Activated effector memory CD4-positive, alpha-beta T cell treated with Interleukin-2 at 50 U/mL for 16 hours (primary cell): ENCODE measurements at places on chromosomes 4 and X.
A peak's percentile ranks its signal among the peaks of the same experiment; 100 is the strongest.

GRCh38 chrX:147550217-147550616, 361.5 kb upstream of the FMR1 start:
- no peak for DNase-seq

- no peak for DNase-seq
Measured at GRCh38 chrX:51931566-51932150, 38.2 kb downstream of the MAGED1 start.

DNA sequence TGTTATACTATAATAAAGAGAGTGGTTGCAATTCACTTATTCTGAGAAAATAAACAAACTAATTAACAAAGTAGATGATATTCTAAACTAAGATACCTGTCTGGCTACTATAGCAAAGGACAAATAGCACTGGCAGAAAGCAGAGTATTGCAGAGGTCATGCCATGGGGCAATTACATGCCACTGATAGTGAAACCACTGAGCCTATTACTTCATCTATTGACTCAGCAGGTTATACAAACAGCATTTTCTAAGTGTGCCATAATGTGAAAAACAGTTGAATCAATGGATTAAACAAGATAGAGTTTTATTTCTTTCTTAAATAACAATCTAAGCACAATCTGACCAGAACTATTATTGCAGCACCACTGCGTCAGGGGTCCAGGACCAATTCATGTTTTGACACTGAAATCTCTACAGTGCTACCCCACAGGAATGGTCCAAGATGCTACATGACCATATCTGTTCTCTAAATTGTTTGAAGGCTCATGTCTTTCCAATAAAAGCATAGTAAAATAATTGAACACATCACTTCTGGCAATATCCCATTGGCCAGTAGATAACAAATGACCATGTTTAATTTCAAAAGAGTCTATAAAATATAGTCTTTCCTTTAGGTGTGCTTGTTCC, 389.5 kb upstream of the GRID2 start:
- DNase-seq = no peak

DNA sequence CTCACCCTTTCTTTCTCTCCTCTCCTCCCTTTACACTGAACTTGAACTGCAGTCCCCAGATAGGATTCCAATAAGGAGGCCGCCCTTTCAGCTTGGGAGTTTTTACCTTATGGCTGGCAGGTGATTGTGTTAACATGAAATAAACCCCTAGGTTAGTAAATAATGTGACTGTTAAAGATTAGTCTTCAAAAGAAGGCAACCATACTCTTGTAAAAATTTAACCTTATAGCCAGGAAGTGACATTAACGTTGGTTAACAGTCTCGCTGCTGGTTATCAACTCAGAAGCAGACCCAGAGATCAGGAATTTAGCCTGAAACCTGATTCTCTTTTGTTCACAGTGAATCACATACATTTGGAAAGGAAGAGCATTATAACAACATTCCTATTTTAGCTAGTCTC, 15.2 kb downstream of the FHDC1 start:
- no peak for DNase-seq

- no peak for DNase-seq
Measured at GRCh38 chrX:5979338-5979737, 249.3 kb downstream of the NLGN4X start.

GRCh38 chr4:16617435-16617834, 281.0 kb downstream of the LDB2 start:
- DNase-seq = no peak

DNA sequence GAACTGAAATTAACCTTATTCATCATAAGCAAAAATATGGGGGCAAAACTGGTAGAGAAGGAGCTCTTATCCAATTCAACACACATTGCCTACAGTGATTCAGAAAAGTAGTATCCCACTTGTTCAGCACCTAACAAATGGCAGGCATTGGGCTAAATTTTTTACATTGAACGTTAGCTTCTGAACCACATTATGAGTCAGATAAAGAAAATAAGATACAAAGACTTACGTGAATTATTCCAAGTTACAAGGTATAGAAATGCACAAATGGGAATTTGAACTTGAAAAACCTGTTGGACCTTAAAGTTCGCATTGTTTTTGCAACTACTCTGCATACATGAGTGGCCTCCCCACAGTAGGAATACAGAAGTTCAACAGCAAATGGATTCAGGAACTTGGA, 210.6 kb downstream of the LDB2 start:
- DNase-seq = no peak

- no peak for DNase-seq
Measured at GRCh38 chr4:94588896-94589693, 137.4 kb downstream of the PDLIM5 start.

DNA sequence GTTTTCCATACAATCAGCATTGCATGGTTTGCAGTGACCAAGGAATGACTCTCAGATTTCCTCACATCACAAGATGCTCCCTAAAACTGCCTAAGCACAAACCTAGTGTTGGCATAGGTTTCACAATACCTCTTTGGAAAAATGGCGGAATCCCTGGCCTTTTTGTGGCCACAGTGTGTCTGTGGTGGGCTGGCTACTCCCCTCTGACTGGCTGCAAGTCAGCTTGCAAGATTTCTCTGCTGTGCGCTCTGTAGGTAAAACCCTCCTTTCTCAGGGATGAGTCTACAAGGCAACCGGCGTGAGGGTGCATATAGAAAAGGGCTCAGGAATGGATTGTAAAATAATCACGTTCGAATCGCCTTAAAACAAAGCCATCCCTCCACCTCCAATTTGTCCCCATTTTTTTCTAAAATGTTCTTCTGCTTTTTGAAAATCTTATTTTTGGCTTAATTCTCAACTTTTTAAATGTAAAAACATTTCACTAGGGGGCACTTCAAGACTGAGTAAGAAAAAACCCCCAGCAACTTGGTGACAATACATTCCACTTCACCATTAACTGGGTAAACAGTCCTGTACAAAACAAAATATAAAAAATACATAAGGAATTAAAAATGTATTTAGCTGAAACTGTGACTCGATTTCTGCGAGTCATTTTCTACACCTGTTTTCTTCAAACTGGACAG, 235.6 kb downstream of the STIM2 start:
- no peak for DNase-seq

GRCh38 chr4:94519019-94519418, 67.3 kb downstream of the PDLIM5 start:
- no peak for DNase-seq

- DNase-seq = no peak
Measured at GRCh38 chr4:71648448-71648847, 135.4 kb downstream of the GC start.

- no peak for DNase-seq
Measured at GRCh38 chrX:39442332-39442731, 641.1 kb downstream of the MID1IP1 start.

DNA sequence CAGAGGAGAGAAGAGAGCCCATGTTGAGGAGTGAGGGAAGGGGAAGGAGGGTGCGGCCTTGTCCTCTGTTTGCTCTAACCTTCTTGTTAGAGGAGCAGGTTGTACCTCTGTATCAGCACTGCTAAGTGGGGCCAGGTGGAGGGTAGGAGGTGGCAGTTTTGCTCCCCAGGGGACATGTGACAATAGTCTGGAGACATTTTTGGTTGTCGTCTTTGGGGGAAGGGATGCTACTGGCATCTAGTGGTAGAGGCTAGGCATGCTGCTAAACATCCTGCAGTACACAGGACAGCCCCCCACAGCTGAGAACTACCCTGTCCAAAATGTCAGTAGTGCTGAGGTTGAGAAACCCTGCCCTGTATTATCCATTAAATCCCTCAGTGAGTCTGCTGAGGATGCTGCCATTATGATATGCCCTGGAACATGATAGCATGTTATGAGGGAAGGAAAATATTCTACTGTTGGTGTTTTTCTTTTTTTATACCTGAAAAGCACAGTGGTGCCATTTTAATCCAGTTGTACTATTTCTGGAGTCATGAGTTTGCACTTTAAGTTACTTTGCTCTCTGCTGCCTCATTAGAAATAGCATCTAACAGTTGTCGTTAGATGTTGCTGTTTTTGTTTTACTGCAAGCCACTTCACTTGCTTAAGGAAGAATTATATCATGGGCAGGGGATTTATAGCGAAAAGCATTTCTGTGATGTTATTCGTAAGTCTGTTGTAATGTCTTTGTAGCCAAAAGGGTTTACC, 90.6 kb downstream of the LRP2BP start:
- DNase-seq = no peak

DNA sequence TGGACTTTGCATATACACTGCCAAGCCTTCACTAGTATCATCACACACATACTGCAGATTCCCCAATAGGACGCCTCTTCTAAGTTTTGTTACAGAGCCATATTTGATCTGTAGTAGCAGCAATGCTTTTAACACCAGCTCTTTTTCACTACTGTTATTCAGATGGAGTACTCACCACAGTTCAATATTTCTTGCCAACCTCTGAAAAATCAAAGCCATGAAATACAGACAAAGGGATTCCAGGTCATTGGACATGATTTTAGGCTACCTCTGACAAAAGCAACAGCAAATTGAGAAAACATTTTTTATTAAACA, 390.7 kb upstream of the ADGRL3 start:
- DNase-seq = no peak

- no peak for DNase-seq
Measured at GRCh38 chr4:117134386-117134785, 49.0 kb upstream of the TRAM1L1 start.

DNA sequence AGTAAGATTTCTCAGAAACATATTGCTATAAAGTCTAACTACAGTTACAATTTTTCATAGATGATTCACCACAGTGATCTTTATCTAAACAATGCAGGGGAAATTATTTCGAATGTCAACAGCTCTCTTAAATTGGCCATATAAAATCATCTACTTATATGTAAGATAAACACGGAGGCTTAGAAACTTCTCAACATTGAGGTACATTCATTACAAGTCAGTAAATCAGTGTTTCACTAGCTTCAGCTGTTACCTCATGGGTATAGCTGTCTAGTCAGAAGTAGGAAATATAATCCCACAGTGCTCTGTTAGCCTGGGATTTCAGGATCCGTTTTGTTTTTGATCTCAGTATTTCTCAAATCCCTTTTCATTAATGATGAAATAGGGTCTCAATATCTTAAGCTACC, 43.2 kb downstream of the PCDH7 start:
- no peak for DNase-seq

- DNase-seq = no peak
Measured at GRCh38 chr4:38290366-38290765, 330.2 kb downstream of the PTTG2 start.

DNA sequence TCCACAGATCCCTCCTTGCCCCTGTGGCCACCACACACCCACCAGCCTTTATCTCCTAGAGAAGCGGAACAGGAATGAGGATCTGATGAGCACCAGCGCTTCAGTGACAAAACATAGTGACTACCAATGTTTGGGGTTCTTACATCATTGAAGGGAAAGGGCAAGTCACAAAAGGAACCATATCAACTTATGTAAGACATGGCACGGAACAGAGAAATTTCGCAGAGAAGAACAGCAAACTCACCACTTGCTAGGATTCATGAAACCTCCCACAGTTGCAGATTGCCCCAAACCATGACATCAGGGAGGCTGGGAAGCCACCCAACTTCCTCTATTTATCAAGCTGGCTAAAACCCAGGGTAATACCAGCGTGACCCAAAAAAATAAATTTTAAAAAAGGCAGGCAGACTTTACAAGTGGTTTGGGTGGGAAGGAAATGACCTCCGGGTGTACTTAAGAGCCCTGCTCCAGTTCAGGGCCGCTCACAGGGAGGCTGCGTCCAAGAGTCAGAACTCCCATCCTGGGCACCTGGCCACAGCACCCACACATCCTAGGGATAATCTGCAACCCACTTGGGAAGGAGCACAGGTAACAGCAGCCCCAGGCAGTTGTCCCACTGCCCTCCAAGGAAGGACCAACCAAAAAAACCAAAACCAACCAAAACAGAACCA, 36.0 kb downstream of the ADGRG2 start:
- no peak for DNase-seq

DNA sequence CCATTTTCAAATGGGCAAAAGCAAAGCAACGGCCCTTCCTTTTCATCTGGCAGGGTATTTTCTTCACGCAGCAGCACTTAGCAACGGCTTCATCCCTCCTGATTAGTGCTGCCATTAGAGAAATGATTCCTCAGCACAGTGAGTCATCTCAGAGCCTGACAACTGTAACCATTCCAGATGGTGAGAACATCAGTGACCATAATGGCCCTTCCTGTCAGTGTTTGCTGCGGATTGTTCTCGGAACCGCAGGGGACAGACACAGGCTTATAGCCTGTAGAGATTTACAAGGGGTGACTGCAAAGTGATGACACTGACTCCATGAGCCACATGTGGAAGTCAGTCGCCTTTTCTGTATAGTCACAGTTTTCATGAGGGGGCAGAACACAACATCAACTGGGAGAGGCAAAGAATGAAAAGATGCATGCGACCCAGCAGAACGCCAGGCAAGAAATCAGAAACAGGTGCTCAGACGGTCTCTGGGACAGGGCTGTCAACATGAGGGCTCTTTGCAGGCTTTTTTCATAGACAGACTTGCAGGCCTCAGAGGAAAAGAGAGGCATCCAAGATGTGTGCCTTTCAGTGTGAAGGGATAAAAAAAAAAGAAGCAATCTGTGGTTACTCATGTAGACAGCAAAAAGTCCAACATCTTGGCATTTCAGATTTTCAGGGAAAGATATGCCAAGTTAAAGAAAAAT, 69.9 kb upstream of the FBXW7 start:
- DNase-seq = no peak

DNA sequence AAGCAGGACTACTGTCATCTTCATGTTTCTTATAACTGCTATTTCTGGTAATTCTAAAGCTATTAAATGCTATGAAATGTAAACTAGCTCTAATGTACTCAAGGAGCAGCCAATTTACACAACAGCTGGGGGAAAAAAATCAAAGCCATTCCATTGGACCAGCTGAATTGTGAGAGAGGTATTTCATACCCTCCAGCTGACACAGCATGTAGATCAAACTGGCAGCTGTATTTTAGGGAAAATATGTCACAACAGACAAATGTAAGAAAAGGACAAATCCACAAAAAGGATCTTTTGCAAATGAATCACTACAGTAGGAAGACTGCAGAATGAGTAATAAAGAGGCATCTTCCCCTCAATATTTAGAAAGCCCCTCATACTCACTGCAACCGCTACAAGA, 65.2 kb upstream of the FAM47B start:
- no peak for DNase-seq

GRCh38 chr4:90226734-90227133, 99.5 kb downstream of the CCSER1 start:
- DNase-seq = no peak

DNA sequence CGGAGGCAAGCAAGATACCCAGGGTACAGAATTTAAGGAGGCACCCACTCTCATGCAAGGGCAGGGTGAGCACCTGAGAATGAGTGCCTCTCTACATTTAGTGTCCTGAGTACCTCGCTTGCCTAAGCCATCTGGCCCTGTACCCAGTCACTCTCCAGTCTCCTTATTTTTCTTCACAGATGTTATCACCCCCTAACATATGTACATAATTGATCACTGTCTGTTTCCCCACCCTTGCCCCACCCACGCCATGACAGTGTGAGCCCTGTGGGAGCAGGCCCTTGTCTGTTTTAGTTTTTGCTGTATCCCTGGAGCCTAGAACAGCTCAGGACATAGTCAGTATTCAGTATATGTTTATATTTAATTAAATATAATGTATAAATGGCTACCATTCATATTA, 113.6 kb downstream of the SPRY1 start:
- no peak for DNase-seq

GRCh38 chr4:147799986-147800555, 68.2 kb downstream of the ARHGAP10 start:
- peak; percentile 35 for DNase-seq
